CD4-positive, CD25-positive, alpha-beta regulatory T cell (primary cell): ENCODE measurements at places on chromosomes 7 and 10. TPM values are rescaled to one million over a fixed set of nuclear protein-coding genes. Genes with fewer than 3 reads are reported as not detected.

The NPSR1 gene
- total RNA-seq = not detected

- no peak overlapping the region for H3K27ac ChIP-seq
- no peaks in the 10 kb centered on the region for H3K27me3 ChIP-seq
- peaks cover 79% of the 10 kb centered on the region for H3K36me3 ChIP-seq
Observed at GRCh38 chr7:107914831-107915230, 23.8 kb downstream of the DLD start.

DNA sequence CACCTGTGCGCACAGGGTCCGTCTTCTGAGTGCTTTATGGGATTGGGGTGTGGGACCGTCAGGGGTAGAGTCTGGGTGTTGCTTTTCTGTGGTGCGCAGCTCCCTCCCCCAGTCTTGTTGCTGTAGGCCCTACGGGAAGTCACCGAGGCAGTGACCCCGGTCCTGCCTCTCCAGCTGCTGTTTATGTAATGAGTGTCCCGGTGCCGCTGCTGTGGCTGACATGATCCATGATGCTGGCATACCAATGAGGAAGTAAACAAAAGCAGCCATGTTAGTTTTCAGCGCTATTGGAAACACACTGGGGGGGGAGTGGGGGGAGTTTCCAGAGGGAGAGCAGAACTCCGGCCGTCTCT is 1.1 kb downstream of the TRIM8 start:
- H3K4me1 ChIP-seq = peaks cover 62% of the 10 kb centered on the region
- H3K27me3 ChIP-seq = no peaks in the 10 kb centered on the region
- peak overlapping the region; percentile 92 for H3K27ac ChIP-seq

DNA sequence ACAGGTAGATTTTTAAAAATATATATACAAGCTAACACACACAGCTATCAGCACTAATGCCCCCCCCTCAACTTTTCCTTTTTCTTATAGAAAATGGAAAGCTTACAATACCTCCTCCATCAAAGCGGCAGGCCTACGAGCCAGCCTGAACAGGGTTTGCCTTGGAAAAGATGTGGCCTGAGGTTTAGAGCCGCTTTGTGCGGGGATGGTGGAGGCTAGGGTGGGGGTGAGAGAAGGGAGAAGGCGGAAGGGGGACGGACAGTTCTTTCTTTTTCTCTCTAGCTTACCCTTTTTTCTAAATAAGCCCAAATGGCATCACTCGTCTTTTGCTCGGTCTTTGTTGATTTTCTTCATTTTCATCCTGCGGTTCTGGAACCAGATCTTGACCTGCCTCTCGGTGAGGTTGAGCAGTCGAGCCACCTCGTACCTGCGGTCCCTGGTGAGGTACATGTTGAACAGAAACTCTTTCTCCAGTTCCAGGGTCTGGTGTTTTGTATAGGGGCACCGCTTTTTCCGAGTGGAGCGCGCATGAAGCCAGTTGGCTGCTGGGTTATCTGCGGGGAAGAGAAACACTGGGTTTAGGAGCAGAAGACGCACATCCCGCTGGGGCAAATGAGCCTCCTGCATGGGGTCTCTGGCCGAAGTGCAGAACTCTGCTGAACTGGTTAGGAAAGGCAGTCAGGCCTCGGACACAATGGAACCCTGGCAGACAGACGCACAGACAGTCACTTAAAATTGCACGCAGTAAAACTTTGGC is 1.9 kb downstream of the HOXA9 start:
- no peaks in the 10 kb centered on the region for H3K36me3 ChIP-seq
- H3K4me3 ChIP-seq = no peak overlapping the region
- H3K27me3 ChIP-seq = peaks cover 47% of the 10 kb centered on the region
- no peak for DNase-seq
- H3K4me1 ChIP-seq = peaks cover 48% of the 10 kb centered on the region

The CDC14C gene
- not detected for total RNA-seq

The ABCA13 gene
- total RNA-seq = 1.1 TPM

GRCh38 chr7:135712796-135713195 is 15.2 kb downstream of the SLC13A4 start:
- no peak overlapping the region for H3K27ac ChIP-seq
- H3K4me1 ChIP-seq = no peaks in the 10 kb centered on the region
- no peaks in the 10 kb centered on the region for H3K27me3 ChIP-seq
- H3K36me3 ChIP-seq = no peaks in the 10 kb centered on the region

The LIPK gene
- total RNA-seq = not detected

The TMEM270 gene
- total RNA-seq = not detected

GRCh38 chr7:155449869-155450557 is 7.9 kb upstream of the EN2 start:
- no peaks in the 10 kb centered on the region for H3K36me3 ChIP-seq
- H3K4me3 ChIP-seq = no peak overlapping the region
- no peak for DNase-seq
- peaks cover 7% of the 10 kb centered on the region for H3K4me1 ChIP-seq
- H3K27ac ChIP-seq = no peak overlapping the region

- H3K27me3 ChIP-seq = no peaks in the 10 kb centered on the region
- peaks cover 92% of the 10 kb centered on the region for H3K36me3 ChIP-seq
- no peak overlapping the region for H3K27ac ChIP-seq
Observed at GRCh38 chr7:107907790-107908189, 16.8 kb downstream of the DLD start.

DNA sequence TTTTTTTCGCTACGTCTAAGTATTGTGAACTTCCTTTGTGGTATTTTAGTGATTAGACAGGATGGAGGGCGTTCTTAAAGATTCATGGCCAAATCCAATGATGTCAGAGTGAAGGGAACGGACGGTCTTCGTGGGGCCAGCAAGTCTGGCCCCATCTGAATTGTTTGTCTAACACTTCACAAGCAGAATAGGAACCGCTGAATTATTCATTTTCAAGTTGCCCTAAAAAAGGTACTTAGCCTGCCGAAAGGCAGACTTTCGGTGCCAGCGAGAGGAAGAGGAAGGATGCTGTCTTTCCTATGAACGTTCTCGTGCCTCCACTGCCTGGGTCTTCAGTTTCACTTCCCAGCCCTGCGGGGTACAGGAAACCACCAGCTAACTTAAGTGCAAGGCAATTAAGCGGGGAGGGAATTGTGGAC is 145.7 kb upstream of the SH2B2 start:
- H3K4me1 ChIP-seq = peaks cover 6% of the 10 kb centered on the region
- H3K36me3 ChIP-seq = no peaks in the 10 kb centered on the region
- H3K27me3 ChIP-seq = no peaks in the 10 kb centered on the region
- peak overlapping the region; percentile 62 for H3K4me3 ChIP-seq
- H3K27ac ChIP-seq = no peak overlapping the region

- no peaks in the 10 kb centered on the region for H3K36me3 ChIP-seq
- no peak overlapping the region for H3K4me3 ChIP-seq
- H3K27ac ChIP-seq = no peak overlapping the region
- peaks cover 43% of the 10 kb centered on the region for H3K27me3 ChIP-seq
- no peak for DNase-seq
- peaks cover 9% of the 10 kb centered on the region for H3K4me1 ChIP-seq
Observed at GRCh38 chr7:27245798-27246691, 3.4 kb downstream of the EVX1 start.

DNA sequence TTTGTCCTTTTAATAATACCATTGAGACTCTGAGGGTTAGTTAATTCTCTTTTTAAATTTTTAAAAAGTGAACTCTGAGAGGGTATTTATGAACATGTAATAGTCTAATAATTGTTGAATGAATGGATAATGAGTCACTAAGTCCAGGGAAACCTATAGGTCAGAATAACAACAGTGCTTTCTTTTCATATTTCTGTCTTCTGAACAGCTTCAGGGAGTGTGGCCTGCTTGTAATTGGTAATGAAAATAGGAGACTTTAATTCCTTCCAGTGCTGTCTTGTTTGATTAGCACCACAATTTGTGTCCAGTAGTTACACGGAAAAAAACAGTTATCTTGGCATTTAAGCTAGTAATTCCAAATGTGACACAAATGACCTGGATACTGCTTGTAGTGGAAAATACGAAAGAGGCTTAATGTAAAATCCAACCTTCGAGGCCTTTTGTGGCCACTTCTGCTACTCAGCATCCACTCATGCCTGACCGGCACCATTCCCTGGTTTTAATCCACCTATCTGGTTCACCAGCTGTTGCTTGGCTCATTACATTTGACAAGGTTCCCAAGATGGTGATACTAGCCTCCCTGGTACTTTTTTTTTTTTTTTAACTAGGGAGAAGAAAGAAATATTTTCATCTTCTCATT is 149.3 kb upstream of the IMMP2L start:
- no peaks in the 10 kb centered on the region for H3K27me3 ChIP-seq
- no peak for DNase-seq
- H3K4me1 ChIP-seq = no peaks in the 10 kb centered on the region
- no peaks in the 10 kb centered on the region for H3K36me3 ChIP-seq
- no peak overlapping the region for H3K4me3 ChIP-seq
- no peak overlapping the region for H3K27ac ChIP-seq

The NYAP1 gene
- total RNA-seq = 0.89 TPM

GRCh38 chr7:26065652-26066051 is 86.3 kb upstream of the NFE2L3 start:
- H3K27ac ChIP-seq = no peak overlapping the region
- peaks cover 4% of the 10 kb centered on the region for H3K4me1 ChIP-seq
- no peak for DNase-seq
- peaks cover 3% of the 10 kb centered on the region for H3K27me3 ChIP-seq
- H3K4me3 ChIP-seq = no peak overlapping the region

The CHAT gene
- not detected for total RNA-seq

GRCh38 chr7:30117896-30118295 is 16.9 kb upstream of the MTURN start:
- no peaks in the 10 kb centered on the region for H3K27me3 ChIP-seq
- DNase-seq = no peak
- H3K27ac ChIP-seq = no peak overlapping the region
- H3K36me3 ChIP-seq = no peaks in the 10 kb centered on the region

GRCh38 chr7:68684246-68684839 is 913.9 kb upstream of the AUTS2 start:
- H3K27ac ChIP-seq = no peak overlapping the region
- no peak overlapping the region for H3K4me3 ChIP-seq
- DNase-seq = no peak
- no peaks in the 10 kb centered on the region for H3K27me3 ChIP-seq
- no peaks in the 10 kb centered on the region for H3K36me3 ChIP-seq
- H3K4me1 ChIP-seq = no peaks in the 10 kb centered on the region

DNA sequence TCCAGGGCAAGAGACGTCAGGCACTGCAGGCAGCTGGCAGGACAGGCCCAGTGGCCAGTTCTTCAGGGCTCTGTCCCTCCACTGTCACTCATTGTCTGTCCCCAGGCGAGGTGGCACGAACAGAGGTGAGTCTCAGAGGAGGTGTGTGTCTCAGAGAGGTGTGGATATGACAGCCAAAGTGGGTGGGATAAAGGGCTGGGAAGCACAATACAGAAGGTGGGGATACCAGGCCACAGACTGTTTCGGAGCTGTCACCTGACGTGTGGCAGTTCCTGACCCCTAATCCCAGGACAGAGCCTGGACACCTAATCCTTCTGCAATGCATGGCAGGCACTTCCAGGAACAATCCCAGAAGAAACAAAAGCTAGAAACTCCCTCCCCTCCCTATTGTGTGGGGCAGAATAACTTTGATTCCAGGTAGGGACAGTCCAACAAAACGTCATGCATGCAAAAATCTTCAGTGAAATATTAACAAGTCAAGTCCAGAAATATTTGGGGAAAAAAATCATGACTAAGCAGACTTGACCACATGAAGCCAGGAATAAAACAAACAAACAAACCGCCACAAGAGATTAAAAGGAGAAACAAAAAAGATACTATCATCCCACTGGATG is 11.6 kb downstream of the KLRG2 start:
- no peak for DNase-seq
- H3K27me3 ChIP-seq = peaks cover 2% of the 10 kb centered on the region
- no peak overlapping the region for H3K27ac ChIP-seq
- no peaks in the 10 kb centered on the region for H3K36me3 ChIP-seq

DNA sequence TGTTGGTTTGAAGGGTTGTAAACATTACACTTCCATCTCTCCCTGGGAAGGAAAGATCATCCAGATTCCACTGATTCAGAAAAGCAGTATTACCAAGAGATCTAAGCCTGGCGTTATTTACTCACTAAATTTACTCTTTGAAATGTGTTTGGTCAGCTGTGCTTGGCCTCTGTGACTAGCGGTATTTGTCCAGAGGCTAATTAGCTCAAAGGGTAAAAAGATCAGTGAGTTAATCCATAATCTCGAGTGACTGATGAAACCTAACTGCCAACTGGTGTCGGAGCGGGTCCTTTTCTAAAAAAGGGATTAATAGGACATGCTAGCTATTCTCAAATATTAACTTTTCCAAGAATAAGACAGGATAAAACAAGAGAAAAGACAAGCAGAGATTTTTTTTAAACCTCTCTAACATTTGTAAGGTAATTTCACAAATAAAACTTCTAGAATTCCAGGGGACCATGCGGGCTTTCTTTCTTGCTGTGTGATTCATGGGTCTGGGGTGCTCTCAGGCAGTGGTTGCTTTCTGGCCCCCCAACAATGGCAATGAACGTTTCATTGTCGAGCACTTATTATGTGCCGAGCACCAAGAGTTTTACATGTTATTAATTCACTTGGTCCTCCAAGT is 247.3 kb upstream of the AOAH start:
- no peak overlapping the region for H3K4me3 ChIP-seq
- H3K27ac ChIP-seq = no peak overlapping the region
- DNase-seq = no peak

- no peak overlapping the region for H3K27ac ChIP-seq
- no peak overlapping the region for H3K4me3 ChIP-seq
- no peaks in the 10 kb centered on the region for H3K4me1 ChIP-seq
- DNase-seq = no peak
- no peaks in the 10 kb centered on the region for H3K27me3 ChIP-seq
Observed at GRCh38 chr10:69265521-69265920, 12.8 kb upstream of the HK1 start.

The CYP2E1 gene
- total RNA-seq = 0.37 TPM

GRCh38 chr7:78071491-78072200 is 273.1 kb downstream of the PHTF2 start:
- H3K27ac ChIP-seq = no peak overlapping the region
- peaks cover 2% of the 10 kb centered on the region for H3K27me3 ChIP-seq
- no peaks in the 10 kb centered on the region for H3K4me1 ChIP-seq
- no peaks in the 10 kb centered on the region for H3K36me3 ChIP-seq
- H3K4me3 ChIP-seq = no peak overlapping the region
- DNase-seq = no peak

The IDE gene
- 38.1 TPM for total RNA-seq

GRCh38 chr10:28248092-28248491 is 54.8 kb downstream of the MPP7 start:
- H3K4me1 ChIP-seq = no peaks in the 10 kb centered on the region
- no peak overlapping the region for H3K4me3 ChIP-seq
- no peak overlapping the region for H3K27ac ChIP-seq
- no peaks in the 10 kb centered on the region for H3K27me3 ChIP-seq

DNA sequence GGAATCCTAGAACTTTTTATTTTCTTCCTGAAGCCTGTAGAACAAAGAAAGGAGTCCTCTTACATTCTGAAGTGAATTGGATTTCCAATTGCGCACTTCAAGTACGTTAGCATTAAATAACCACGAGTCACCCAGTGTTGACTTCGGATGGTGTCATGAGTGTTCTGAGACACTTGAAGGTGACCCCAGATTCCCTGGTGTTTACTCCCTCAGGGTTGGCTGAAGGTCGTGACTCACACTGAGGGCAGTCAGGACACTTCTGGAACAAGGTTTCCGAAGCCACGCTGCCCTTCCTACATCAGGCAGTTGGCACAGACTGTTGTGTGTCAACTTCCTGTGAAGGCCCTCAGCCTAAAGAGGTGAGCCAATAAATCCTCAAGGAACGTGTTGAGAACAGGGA is 186.6 kb upstream of the CELF2 start:
- no peaks in the 10 kb centered on the region for H3K36me3 ChIP-seq
- DNase-seq = no peak
- no peaks in the 10 kb centered on the region for H3K4me1 ChIP-seq
- no peaks in the 10 kb centered on the region for H3K27me3 ChIP-seq
- no peak overlapping the region for H3K4me3 ChIP-seq

- peak overlapping the region; percentile 94 for H3K4me3 ChIP-seq
- peak overlapping the region; percentile 63 for H3K27ac ChIP-seq
- H3K4me1 ChIP-seq = peaks cover 23% of the 10 kb centered on the region
- DNase-seq = no peak
Observed at GRCh38 chr7:30505174-30505697, 607 bp upstream of the GGCT start.
